ENCODE measurements at places on chromosomes 13 and 19.

- DNase-seq: peak; percentile 94
Observed at GRCh38 chr19:1131718-1132551, 28.1 kb downstream of the GPX4 start.

- DNase-seq: no peak
Observed at GRCh38 chr13:110443622-110444225, 117.8 kb downstream of the RAB20 start.

DNA sequence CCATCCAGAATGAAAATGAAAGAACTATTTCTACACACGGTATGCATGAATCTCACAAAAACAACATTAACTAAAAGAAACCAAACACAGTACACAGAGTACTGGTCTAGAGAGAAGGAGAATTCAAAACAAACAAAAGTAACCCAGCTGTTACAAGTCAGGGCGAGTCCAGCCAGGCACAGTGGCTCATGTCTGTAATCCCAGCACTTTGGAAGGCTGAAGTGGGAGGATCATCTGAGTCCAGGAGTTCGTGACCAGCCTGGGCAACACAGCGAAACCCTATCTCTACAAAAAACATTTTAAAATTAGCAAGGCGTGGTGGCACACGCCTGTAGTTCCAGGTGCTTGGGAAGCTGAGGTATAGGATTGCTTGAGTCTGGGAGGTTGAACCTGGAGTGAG, 1.7 kb upstream of the PSMC4 start:
- no peak for DNase-seq

DNA sequence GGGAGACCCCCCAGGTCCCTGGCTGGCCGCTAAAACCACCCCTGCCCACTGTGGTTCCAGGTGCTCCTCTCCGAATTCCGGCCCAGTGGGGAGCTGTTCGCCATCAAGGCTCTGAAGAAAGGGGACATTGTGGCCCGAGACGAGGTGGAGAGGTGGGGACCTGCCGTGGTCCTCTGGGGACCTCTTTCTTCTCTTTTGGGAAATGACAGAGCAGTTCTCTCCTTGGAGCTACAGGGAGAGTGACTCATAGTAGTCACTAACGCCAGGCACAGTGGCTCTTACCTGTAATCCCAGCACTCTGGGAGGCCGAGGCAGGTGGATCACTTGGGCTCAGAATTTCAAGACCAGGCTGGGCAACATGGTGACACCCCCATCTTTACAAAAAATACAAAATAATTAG, 7.3 kb downstream of the PTGER1 start:
- no peak for DNase-seq

- DNase-seq: no peak
Observed at GRCh38 chr19:21699197-21699596, 68.2 kb downstream of the ZNF100 start.

DNA sequence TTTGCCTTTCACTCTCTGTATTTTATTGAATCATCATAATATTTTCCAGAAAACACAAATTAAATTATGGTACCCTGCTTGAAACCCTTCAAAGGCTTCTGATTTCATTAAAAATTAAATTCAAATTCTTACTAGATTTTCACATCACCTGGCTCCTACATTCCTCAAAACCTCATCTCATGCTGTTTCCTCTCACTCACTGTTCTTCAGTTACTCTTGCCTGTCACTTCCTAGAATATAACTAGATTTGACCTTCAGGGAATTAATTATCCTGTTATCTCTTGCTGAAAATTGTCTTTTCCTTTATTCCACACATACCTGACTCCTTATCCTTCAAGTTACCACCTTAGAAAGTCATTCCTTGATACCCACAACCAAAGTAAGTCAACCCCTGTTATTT, 2294.7 kb downstream of the PCDH9 start:
- no peak for DNase-seq

DNA sequence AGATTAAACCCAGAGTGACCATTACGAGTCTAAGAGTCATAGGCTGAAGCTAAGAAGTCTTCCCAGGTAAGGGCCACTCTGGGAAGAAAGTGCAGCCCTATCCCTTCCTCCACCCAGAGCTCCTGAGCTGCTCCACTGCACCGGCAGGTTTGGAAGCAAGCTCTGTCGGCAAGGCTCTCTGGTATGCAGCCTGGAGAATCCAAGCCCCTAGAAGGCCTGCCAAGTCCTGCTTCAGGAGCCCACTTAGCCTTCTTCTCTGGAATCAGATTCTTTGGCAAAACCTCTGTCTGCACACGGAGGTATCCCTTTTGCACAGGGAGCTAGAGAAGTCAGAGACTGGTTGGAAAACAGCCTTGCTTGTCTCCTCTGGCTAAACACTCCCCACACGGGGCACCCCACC, 58.5 kb downstream of the CEBPG start:
- no peak for DNase-seq

DNA sequence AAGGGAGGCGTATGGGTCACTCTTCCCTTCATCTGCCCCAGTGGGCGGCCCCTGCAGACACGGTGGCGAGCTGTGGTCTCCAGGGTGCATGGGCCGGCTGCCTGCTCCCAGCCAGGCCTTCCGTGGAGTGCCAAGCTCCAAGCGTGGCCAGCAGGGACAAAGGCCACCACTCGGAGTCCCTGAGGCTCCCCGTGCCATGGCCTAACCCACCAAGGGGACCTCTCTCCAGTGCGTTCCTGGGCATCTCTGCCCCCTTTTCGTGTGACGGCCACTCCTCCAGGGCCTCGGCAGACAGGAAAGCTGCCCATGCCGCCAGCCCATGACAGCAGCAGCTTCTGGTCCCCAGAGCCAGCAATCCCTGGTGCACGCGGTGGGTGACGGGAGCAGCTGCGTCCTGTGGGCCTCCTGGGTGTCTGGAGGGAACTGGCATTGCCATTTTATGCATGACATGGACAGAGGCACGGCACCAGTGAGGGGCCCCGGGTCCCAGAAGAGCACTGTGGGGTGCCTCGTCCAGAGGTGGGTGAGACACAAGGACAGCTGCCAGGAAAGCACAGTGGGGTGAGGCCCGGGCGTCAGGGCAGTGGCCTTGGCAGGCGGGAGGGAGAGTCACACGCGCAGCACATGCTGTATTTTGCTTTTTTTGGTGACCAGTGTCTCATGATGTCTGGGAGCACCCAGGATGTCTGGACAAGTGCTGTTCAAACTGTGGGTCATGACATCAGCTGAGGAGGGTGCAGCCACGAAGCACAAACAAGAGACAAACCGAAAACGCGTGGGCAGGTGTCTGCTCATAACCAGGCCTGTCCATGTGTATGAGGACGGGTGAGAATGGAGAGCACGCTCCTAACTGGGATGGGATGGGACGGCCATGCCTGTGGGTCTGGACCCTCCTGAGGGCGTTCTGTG, 32.3 kb downstream of the CEBPG start:
- no peak for DNase-seq

DNA sequence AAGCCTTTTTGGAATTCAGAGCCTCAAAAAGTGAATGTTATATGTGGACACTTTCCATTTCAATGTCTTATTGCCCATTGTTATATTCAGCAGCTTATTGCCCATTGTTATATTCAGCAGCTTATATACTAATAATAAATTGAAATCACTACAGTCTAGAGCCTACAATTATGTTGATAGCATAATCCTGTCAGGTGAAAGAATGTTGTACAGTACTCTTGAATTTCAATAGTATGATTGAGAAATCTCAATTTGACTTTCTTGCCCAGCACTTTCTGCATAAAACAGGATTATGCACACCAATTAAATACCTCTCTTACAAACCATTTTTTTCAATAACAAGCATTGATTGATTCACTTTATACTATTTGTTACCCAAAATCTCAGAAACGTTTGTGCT, 260.8 kb downstream of the PCDH9 start:
- no peak for DNase-seq

- no peak for DNase-seq
Observed at GRCh38 chr13:58429917-58430316, 798.4 kb downstream of the PCDH17 start.

DNA sequence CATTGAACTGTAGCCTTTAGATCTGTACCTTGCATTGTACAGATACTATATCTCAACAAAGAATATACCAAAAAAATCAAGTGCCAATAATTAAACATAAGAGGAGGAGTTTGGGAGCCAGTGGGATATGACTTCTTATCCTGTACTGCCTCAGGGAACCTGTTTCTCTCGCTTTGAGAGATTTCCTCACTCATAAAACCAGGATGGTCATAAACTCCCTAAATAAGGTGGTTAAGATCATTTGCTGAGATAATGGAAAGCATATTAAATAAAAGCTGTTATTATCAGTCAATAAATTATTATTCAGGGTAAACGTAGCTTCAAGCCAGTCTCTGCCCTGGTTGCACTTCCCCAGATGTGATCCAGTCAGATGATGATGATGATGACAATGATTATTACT, 17.0 kb downstream of the OPA3 start:
- DNase-seq: no peak

DNA sequence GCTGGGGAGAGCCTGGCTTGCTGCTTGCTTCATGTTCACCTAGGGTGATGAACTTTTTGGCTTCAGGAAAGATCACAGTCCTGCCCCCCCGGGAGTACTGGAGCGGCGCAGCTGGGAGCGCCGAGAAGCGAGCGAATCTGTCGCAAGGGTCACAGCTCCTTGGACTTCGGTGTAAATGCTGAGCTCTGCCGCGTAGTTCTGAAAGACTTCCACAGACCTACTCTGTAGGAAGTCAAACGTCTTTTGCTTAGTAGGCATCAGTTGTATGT, 2.7 kb downstream of the ING1 start:
- DNase-seq: peak; percentile 43

DNA sequence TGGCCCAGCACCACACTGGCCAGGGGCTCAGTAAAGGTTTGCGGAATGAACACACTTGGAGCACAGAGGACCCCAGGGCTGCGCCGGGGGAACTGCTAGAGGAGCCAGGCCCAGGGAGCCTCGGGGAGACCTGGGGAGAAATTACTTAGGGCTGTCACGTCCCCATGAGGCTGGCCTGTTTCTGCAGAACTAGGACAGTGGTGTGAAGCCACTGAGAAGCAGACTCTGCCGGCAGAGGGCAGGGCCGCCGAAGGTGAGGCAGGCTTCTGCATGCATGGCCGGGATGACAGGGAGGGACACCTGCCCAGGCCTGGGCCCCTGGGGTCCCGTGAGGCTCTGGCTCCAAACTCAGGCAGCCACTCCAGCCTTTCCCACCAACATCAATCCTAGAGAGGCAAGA, 26.4 kb downstream of the ELAVL1 start:
- DNase-seq: no peak

All from dermis blood vessel endothelial cell (primary cell).